ENCODE measurements at places on chromosomes 11 and 22.

DNA sequence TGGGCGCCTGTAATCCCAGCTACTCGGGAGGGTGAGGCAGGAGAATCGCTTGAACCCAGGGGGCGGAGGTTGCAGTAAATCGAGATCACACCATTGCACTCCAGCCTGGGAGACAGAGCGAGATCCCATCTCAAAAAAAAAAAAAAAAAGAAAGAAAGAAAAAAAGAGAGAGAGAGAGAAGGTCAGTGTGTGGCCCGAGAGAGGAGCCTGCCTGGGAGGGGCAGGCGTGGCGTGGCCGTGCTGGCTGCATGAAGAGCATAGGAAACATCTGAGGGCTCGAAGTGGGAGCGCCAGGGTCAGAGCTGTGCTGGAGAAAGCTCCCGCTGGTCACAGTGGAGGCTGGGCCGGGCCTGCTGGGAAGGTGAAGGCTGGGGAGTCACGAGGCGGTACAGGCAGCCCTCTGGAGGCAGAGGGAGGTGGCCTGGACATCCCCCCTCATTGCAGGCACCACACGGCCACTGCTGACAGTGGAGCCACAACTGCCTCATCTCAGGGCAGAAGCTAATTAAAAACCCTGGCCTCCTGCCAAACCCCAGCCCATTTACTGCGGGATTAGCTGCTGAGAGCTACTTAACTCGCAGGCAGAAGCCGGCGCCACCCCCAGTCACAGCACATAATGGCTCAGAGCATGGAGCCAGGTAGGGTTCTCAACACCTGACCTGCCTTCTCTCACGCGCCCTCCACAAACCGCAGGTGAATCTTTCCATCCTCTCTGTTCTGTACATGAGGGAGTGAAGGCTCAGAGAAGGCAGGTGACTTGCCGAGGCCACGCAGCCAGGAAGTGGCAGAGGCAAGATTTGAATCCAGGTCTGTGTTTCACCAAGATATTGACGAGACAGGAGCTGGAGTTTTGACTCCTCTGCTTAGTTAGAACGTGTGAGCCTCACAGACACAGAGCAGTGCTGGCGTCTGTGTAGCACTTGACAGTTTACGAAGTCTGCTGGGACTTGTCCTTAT lies 32.6 kb downstream of the NFAM1 start:
- DNase-seq: no peak

GRCh38 chr22:19559956-19560355 lies 35.7 kb upstream of the CLDN5 start:
- no peak for DNase-seq

GRCh38 chr22:27097506-27097905 lies 440.1 kb downstream of the MIAT start:
- DNase-seq: no peak

GRCh38 chr11:15757048-15757698 lies 599.2 kb downstream of the SOX6 start:
- no peak for DNase-seq

GRCh38 chr11:86140334-86140990 lies 71.6 kb upstream of the PICALM start:
- no peak for DNase-seq

GRCh38 chr11:119361056-119361787 lies 14.7 kb upstream of the MFRP start:
- DNase-seq: peak; percentile 98

GRCh38 chr11:121328967-121329679 lies 36.6 kb downstream of the SC5D start:
- no peak for DNase-seq

DNA sequence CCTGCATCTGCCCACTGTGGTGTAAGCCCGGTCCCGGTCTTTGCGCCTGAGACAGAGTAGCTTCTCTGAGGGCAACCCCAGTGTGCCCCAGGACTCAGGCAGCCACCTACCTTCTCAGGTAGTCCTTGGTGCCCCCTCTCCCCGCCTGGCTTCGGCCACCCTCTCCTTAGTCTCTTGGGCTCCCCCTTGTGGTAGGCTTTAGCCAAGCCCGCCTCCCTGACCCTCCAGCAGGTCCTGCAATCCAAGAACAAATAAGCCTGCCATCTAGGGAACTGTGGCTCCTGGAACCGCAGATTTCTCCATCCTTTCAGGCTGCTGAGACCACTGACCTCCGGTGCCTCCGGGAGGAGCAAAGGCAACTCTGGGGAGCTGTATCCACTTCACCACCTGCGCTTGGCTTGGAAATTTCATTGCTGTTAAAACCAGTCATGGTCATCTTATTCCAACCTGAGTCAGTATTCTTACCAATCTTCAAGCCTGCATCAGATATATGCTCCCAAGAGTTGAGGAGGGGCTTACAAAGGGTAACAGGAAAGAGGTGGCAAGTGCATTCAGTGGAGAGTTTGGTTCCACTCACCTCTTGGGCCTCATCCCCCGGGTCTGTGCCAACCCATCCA lies 52.8 kb upstream of the TENM4 start:
- DNase-seq: peak; percentile 93

GRCh38 chr11:82811369-82811768 lies 77.7 kb upstream of the FAM181B start:
- DNase-seq: no peak

DNA sequence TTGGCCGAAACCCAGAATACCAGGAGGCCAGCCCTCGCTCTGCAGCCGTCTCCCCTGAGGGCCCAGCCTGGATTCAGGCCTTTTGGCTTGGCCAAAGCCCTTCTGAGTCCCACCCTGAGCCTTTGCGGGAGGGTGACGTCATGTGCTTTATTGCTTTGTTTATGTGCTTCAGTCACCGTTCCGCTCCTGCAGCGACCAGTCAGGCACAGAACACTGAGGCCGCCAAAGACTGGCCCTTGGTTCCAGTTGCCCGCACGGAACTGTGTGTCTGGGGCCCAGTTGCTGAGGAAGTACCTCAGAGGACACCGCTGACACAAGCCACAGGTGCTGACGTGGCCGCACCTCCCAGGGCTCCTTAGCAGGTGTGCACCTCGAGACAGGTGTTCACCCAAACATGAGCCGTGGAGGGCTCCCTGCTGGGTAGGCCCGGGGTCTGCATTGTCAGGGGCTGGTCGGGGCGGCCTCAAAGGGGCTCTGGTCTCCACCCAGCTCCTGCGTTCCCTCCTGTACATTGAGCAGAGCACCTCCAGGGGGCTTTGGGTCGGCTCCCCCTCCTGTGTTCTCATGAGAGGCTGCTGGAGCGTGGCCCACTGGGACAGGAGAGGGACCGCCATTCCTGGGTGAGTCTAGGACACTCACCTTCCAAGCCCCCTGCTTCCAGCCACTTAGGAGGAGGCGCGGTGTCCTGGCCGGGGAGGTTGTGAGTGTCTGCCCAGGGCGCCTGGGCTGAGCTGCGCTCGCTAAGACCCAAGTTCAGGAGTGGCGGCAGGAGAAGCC lies 376.8 kb downstream of the TBC1D22A start:
- no peak for DNase-seq

- DNase-seq: no peak
Measured at GRCh38 chr11:8767466-8768142, 85.0 kb downstream of the RPL27A start.

DNA sequence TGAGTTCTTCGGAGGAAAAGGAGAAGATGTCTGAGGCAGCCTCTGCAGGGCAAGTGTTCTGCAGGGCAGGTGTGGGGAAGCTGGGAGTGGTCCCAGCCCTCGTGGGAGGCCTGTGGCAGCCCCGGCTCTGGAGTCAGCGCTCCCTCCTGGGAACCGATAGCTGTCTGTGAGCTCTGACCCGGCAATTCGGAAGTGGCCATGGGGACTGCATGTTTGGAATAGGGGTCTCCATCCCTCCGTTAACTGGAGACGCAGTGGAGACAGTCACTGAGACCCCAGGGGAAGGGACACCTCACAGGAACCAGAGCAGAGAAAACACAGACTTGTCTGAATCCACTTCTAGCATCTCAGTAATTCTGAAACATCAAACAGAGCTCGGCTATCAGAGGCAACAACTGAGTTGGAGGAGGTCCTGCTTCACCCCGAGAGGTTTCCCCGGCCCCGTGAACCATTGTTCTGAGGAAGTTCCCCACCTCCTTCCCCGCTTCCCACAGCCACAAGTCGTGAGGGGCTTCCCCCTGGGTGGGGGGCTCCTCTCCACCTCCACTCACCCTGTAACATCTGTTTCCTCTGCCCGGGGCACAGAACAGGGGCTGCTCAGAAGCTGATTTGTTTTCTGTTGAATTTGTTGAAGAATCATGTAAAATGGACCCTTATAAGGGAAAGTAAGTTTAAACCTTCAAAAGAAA lies 99.6 kb downstream of the BRD1 start:
- no peak for DNase-seq

Measured in osteoblast (primary cell).